Activated CD4-positive, CD25-positive, alpha-beta regulatory T cell (primary cell): ENCODE measurements at places on chromosomes 12 and 14.

GRCh38 chr12:39780913-39781446 is 161.4 kb upstream of the ABCD2 start:
- DNase-seq, result no peak

- no peak for DNase-seq
Measured at GRCh38 chr12:59737725-59738463, 142.1 kb downstream of the SLC16A7 start.

DNA sequence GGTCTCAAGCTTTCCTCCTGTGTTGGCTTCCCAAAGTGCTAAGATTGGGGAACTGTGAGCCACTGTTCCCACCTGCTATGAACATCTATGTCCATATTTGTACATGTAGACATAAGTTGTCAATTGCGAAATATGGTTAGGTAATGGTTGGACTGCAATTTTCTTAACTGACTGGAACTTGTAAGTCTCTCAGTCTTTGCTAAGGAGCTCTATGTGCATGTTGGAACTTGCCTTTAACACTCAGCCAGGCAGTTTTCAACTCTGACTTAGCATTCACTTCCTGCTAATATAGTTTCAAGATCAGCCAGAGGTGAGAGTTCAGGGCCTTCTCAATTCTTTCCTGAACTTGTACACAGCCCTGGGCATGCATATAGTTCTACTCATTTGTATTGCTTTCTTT is 44.5 kb upstream of the EEA1 start:
- no peak for DNase-seq

GRCh38 chr12:89762498-89763170 is 54.0 kb upstream of the ATP2B1 start:
- DNase-seq, result no peak

DNA sequence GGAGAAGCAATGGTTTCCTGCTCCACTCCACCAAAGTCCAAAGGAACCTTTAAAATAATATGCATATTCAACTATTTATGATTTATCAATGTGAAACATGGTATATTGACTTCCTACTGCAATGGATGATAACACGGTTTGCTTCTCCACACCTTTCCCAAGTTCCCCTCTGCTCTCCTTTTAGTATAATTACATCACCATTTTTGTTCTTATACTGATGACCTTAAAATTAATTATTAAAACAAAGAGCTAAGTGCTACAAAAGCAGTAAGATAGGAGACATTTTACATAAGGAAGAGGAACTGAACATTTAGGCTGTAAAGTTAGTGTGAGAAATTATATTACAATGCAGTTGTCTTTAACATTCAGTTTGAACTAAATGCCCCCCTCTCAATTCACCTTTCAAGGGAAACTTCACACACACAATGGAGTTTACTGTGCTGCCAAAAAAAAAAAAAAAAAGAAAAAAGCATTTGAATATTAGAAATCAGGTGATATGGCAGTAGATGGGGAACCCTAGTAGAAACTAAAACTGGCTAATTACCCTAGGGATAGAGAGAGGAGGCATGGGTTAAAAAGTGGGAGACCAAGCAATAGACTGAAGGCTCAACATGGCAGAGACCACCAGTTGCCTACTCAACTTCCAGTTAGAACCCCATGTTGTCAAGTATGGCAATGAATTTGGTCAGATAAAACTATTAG is 37.1 kb upstream of the STK38L start:
- DNase-seq, result no peak

DNA sequence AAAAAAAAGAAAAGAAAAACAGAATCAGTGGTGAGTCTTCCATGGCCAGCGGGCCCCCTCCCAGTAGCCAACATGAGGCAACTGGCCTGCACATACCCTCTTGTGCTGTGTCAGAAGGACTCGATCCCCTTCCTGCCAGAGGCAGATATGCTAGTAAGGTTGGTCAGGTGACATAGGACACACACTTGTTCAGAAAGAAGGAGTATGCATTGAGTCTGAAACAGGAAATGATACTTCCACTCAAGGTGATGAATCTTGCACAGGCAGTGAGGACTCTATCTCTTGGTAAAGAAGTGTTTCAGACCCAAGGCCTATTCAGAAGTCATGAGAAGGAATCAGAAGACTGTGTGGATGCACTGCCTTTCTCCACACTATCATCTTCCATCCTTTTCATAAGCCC is 269.7 kb upstream of the FAR2 start:
- no peak for DNase-seq

DNA sequence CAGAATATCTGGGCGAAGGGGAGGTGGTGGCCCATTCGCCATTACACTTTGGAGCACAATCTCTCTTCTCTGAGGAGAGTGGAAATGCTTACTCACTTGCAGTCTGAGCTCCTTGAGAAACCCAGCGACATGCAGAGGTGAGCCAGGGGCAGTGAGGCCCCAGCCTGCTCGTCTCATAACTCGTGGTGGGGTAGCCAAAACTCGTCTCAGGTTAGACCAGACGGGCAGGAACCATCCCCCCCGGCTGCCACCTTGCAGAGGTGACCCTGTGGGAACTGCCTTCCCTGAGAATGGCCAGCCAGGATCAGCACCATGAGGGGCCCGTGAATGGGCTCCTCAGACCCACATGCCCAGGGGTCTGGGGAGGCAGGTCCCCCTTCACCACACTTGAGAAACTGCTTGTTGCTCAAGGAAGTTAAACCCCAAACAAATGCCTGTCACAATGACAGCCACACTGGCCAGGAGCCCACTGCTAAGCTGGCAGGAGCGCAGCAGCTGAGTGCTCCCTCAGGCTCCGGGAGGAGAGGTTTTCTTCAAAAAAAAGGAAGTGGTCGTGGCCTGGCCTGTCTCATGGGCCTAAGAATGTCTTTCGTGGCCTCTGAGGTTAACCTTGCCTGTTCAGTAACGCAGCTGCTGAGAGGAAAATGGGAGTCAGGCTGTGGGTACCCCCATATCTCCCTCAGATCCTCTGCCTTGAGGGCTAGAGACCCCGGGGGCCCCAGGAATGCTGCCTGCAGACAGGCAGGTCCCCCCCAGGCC is 9.2 kb upstream of the ALDH2 start:
- no peak for DNase-seq

DNA sequence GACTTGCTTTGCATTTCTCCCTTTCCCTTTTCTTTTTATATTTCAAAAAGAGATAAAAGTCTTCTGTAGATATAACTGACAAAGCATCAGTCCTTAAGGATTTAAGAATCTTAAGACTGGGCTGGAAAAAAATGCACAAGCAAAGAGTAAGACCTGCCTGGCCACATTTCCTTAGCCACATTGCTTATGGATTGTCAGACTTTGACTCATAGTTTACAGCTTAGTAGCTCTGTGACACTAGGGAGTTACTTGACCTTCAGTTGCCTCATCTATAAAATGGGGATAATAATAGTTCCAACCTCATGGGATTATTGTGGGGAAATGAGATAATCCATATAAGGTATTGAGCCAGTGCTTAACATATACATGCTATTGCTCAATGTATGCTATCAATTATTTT is 66.4 kb upstream of the STK38L start:
- no peak for DNase-seq
